ENCODE measurements at places on chromosomes 12 and 14.
A peak's percentile ranks its signal among the peaks of the same experiment; 100 is the strongest.

- no peak for DNase-seq
Measured at GRCh38 chr12:92378682-92379479, 233.2 kb upstream of the BTG1 start.

DNA sequence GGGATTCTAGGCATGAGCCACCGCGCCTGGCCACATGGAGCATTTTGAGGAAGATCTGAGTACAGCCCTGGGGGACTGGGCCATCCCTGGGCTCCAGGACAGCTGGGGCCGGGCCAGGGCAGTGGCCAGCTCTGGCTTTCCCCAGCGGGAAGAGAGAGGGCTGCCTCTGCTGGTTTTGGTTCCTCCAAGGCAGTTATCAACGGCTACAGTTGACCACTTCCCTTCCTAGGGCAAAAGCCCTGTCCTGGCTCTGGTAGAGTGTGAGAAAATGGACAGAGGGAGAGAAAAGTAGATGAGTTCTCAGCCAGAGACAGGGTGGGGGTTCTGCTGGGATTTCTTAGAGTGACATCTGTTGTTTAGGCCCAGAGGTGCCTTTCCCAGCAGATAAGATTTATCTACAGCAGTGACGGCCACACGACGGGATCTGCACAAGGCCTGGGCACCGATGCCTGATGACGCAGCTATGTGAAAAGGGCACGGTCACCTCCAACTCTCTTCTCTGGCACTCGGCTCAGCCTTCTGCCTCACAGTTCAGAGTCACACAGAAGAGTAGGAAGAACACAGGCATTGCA, 5.5 kb upstream of the HVCN1 start:
- no peak for DNase-seq

DNA sequence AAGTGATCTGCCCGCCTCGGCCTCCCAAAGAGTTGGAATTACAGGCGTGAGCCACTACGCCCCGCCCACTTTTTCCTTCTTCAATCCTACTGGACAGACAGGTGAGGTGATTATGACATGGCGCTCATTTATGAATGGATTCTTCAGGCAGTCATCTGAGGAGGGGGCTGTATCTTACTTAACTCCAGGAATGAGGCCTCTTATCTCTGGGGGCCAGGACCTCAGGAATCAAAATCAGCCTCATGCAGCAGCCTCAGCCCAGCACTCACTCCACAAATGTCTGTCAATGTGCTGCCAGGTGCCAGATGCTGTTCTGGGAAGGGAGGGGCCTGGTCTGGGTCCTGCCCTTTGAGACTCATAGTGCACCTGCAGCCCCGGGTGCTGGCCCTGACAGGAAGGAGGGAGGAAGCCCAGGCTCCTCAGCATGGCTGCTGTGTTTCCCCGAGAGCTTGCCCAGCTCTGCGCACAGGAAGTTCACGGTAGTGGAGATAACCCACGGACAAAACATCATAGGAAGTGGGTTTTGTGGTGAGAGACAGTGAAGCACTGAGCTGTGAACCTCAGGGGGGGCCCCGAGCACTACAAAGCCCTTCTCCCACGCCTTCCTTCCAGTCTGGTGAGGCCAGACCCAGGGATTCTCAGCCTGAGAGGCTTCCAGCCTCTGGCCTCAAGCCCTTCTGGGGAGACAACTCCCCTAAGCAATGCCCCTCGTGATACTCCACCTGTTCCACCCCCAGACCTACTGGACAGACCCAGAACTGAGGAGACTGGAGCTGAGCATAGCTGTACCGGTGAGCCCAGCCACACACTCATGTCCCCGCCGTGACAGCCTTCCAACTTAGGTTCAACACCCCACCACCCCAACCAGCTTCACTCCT, 22.3 kb downstream of the GALNT6 start:
- no peak for DNase-seq

- DNase-seq: peak; percentile 71
Measured at GRCh38 chr12:89893972-89894706, 185.5 kb upstream of the ATP2B1 start.

DNA sequence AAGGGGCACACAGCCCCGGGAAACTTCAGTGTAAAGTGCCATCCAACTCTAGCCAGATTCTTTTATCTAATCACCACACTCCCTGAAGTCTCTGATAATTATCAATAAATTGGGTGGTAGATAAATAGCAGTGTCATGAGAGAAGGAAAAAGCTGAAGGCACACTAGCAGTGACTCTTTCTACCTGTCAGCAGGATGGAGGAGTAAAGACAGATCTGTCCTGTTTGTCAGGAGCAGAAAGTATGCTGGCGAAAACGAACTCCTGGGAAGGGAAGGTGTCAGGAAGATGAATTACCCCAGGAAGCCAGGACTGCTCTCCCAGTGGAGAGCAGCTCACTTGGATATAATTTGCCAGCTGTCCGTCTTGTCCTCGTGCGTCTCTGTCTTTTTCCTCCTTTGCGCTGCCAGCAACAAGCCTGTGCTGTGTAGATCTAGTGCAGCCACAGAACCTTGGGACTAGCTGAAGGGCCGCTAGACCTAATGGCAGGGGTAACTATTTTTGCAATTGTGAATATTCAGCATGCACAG, 981.9 kb downstream of the DIO2 start:
- no peak for DNase-seq
